Ascending aorta (tissue), 2 donors: ENCODE measurements at places on chromosomes 11 and 22. TPM values are rescaled to one million over a fixed set of nuclear protein-coding genes. Genes with fewer than 3 reads are reported as not detected.

Gene CRYBB3
- total RNA-seq, result not detected

Gene ISX
- total RNA-seq, result not detected

Gene KIRREL3
- not detected for total RNA-seq

Gene C2CD2L
- total RNA-seq, result 16.7 TPM

Gene OR56A5
- not detected for total RNA-seq

Gene MPZL3
- 0.21 TPM for total RNA-seq
